Activated naive CD4-positive, alpha-beta T cell treated with Interleukin-2 at 50 U/mL for 16 hours (primary cell): ENCODE measurements at places on chromosomes 3 and 15.

DNA sequence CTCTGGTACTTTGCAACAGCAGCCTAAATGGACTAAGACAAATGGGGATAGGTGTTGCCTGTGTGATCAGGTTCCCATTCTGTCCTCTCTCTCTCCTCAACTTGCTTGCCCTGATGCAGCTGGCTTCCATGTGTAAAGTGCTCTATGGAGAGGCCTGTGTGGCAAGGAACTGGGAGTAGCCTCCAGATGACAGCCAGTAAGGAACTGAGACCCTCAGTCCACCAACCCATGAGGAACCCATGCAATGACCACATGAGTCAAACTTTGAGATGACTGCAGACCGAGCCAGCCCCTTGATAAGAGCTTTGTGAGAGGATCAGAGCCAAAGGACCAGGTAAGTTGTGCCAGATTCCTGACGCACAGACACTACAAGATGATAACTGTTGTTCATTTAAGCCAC, 74.6 kb upstream of the ADPGK start:
- no peak for DNase-seq

DNA sequence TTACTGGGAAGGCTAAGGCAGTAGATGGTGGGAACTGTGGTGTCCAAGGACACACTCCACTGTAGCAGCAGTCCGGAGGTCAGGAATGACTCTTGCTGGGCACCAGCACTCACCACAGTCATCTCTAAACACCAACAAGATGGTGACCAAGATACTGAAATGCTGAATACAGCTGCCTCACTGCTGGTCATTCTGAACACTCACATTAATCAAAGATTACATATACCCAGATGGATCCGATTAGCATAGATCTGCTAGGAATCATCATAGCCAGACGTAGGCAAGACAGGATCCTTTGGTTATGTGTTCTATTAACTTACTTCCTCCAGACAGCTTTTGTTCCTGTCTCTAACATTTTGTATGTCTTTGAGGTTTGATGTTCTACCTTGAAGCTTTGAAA, 134.9 kb upstream of the BFSP2 start:
- no peak for DNase-seq

- DNase-seq = no peak
Observed at GRCh38 chr3:16686679-16687078, 81.5 kb upstream of the DAZL start.

- no peak for DNase-seq
Observed at GRCh38 chr15:30990036-30990435, 1.4 kb downstream of the MTMR10 start.

DNA sequence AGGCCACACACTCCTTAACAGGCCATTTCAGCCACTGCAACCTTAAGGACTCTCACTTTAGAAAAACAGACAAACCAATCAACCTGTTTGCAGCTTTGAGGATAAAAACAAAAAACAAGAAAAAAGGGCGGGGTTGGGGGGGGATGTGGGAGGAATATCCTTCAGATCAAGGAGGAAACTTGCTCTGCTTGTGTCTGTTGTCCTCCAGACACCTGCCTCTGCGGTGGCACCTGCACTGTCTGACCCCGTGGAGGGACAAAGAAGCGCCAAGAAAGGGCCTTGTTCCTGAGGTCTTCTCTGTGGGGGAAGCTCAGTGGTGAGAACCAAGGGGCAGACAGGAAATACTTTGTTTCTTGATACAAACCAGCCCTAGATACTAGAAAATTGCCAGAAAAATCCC, 70.5 kb downstream of the POLR2M start:
- DNase-seq = no peak

DNA sequence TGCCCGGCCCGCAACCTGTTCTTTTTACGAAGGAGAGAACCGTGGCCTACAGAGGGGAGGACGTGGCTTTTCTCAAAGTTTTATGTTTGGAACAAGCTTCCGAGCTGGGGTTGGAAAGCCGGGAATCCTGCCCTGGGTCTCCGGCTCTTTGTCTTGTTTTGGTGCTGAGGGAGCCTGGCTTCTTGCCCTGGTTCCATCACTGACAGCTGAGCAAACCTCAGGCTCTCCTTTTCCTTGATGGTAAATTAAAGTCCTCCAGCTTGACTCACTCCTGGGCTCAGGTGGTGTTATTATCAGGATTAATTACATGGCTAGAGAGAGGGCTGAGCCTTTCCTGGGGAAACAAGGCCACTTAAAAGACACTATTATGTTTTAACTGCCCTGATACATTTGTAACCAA, 289.5 kb upstream of the RGMA start:
- no peak for DNase-seq
